Forelimb muscle (tissue), 1 donor: ENCODE measurements at places on chromosomes 6 and 20. TPM values are rescaled to one million over a fixed set of nuclear protein-coding genes. Genes with fewer than 3 reads are reported as not detected.

Gene WFDC10A
- not detected for polyA plus RNA-seq

Gene RIMS4
- 7.6 TPM for polyA plus RNA-seq

Gene PDYN
- polyA plus RNA-seq = not detected

Gene TPD52L1
- polyA plus RNA-seq = 46.1 TPM

Gene OLIG3
- not detected for polyA plus RNA-seq

Gene DPPA5
- polyA plus RNA-seq = not detected

Gene MCHR2
- not detected for polyA plus RNA-seq

Gene TREM1
- polyA plus RNA-seq = 0.14 TPM

Gene ZBTB12
- 9.5 TPM for polyA plus RNA-seq

Gene WFDC2
- polyA plus RNA-seq = 0.25 TPM

Gene KIAA0408
- polyA plus RNA-seq = 16.1 TPM

Gene CCR6
- not detected for polyA plus RNA-seq

Gene SNAP91
- polyA plus RNA-seq = 1.8 TPM

Gene NEURL2
- polyA plus RNA-seq = 20.1 TPM

Gene TLDC2
- 0.40 TPM for polyA plus RNA-seq

Gene ENPP3
- polyA plus RNA-seq = 0.59 TPM

Gene SMIM26
- polyA plus RNA-seq = 83.1 TPM

Gene C20orf202
- 0.39 TPM for polyA plus RNA-seq

Gene FAXC
- polyA plus RNA-seq = 1.3 TPM

Gene SLC32A1
- polyA plus RNA-seq = not detected

Gene SAMD5
- 1.7 TPM for polyA plus RNA-seq

Gene SLA2
- polyA plus RNA-seq = 0.32 TPM

Gene OPN5
- 0.15 TPM for polyA plus RNA-seq

Gene HLA-DPA1
- polyA plus RNA-seq = 15.1 TPM

Gene ARFGEF3
- 1.7 TPM for polyA plus RNA-seq

Gene FOXQ1
- polyA plus RNA-seq = not detected

Gene THEMIS
- not detected for polyA plus RNA-seq

Gene SIRPD
- polyA plus RNA-seq = not detected

Gene CSTF1
- 26.2 TPM for polyA plus RNA-seq

Gene MAP7
- polyA plus RNA-seq = 0.28 TPM

Gene OR2H1
- polyA plus RNA-seq = not detected

Gene RBM24
- polyA plus RNA-seq = 348 TPM

Gene MYT1
- 0.13 TPM for polyA plus RNA-seq

Gene PBX2
- polyA plus RNA-seq = 107 TPM

Gene ENPP4
- 42.0 TPM for polyA plus RNA-seq

Gene KCNK5
- 1.5 TPM for polyA plus RNA-seq

Gene SLC22A16
- polyA plus RNA-seq = 0.06 TPM

Gene LHFPL5
- not detected for polyA plus RNA-seq

Gene PGC
- polyA plus RNA-seq = not detected
